H1 (cell line): ENCODE measurements at places on chromosomes 7 and 10. TPM values are rescaled to one million over a fixed set of nuclear protein-coding genes. Genes with fewer than 3 reads are reported as not detected.

The KCNMA1 gene
- 9.5 and 11.1 TPM in 2 replicates for total RNA-seq

GRCh38 chr7:826230-826917 lies 5.9 kb upstream of the SUN1 start:
- DNase-seq = no peak

DNA sequence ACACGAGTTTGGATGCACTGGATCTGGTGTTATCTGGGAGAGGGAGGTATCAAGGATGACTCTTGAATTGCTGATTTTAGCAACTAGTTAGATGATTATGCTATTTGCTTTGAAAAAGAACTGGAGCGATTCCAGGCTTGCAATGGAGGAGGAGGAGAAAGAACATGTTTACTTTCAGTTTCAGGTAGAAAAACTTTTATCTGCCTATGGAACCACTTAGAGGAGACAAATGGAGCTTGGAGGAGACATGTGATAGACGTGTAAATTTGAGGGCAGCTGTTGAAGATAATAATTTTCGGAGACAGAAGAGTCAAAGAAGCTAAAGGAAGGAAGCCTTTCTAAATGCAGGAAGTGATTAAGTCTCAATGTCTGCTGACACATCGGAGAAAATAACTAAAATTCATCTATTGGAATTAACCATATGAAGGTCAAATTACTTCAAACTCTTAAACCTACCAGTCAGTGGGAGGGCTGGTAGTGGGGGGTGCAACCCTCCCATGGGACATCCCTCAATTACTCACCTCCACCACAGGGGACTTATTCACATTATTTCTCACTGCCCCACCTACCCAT lies 56.4 kb upstream of the GNAI1 start:
- no peak for DNase-seq

DNA sequence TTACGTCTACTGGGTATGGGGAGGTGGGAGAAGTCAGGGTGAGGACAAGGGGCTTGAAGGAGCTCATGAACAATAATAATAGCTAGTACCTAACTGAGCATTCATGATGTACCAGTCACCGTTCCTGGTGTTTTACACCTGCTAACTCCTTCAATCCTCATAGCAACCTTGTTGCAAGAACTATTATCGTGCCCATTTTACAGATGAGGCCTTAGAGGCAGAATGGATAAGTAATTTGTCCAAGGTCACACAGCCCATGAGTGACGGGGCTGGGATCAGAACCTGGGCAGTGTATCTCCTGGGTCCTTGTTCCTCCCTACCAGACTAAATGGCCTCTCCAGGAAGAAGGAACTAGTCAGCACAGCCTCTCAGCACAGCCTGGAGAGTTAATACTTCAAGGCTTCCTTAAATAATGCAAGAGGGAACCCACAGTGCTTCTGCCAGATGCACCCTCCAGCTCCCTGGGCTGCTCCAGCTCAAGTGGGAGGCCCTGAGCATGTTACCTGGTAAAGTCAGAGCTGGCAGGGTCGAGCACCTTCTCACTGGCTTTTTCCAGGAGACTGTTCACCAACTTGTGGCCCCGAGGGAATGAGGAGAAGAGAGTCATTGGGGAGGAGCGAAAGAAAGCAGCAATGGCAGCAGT lies 28.8 kb downstream of the RRP12 start:
- no peak for DNase-seq

The FKBP6 gene
- 0.19 TPM in 1 of 2 replicates, not detected in the other for total RNA-seq
